ENCODE measurements at places on chromosomes 16 and 17.

DNA sequence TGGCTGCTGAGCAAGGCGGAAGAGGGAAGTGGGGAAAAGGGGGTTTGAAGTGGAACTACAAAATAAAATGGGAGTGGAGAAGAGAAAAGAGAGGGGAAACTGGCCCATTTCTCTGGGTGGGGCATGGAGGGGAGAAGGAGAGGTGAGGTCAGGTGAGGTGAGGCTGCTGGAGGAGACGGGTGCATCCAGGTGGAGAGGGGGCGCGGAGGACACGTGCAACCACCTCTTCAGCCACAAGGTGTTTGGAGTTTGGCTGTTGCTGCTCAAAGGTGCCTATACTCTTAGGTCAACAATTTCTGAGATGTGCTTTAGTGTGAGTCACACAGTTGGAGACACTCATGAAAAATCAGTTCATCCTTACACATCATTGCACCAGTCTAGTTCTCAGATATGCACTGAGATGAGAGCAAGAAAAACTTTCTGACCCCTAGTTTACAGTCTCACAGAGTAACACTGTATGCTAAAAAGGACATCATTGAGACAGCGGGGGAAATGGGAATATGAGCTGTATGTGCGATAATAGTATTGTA, 4.8 kb downstream of the SLC6A4 start:
- DNase-seq = no peak

- no peak for DNase-seq
These were observed 31.7 kb downstream of the ZFPM1 start for GRCh38 chr16:88484505-88485365.

DNA sequence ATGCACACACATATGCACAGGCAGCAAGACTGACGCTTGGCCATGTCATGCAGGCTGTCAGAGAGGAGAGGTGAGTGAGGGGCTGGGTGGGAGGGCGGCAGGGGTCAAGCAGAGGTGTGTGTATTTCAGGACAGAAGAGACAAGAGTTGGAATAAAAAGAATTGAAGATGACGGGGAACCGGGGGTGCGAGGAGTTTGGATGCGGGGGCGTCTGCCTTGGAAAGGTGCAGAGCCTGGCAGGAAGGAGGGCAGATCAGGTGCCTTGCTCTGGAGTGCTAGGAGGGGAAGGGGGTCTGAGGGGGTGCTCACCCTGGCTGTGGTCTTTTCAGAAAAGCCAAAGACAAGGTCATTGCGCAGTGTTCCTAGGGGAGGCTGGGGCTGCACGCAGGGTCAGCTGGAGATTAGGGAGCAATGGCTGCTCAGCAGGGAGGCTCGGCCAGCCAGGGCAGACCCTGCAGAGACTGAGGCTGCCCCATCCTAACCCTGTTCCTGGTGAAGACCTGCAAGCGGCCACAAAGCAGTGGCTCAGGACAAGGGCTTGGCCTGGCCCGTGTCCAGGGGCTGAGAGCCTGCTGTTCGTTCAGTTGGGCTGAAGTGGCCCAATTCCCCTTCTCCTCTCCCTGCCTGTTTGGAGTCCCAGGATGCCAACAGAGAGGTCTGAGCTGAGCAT, 23.7 kb upstream of the CBX4 start:
- no peak for DNase-seq

DNA sequence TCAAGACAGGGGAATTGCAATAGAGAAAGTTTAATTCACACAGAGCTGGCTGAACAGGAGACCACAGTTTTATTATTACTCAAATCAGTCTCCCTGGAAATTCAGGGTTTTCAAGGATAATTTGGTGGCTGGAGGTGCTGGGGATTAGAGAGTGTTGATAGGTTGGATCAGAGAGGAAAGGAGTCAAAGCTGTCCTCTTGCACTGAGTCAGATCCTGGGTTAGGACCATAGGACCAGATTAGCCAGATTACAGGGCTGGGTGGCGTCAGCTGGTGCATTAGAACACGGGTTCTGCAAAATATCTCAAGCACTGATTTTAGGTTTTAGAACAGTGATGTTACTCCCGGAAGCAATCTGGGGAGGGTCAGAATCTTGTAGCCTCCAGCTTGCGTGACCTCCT, 1.8 kb upstream of the NSMCE1 start:
- no peak for DNase-seq

- no peak for DNase-seq
These were observed 21.7 kb downstream of the PPL start for GRCh38 chr16:4915226-4915761.

GRCh38 chr16:88617268-88618031, 20.9 kb upstream of the IL17C start:
- peak; percentile 69 for DNase-seq

GRCh38 chr17:70945386-70945785, 776.1 kb downstream of the KCNJ2 start:
- DNase-seq = no peak

- DNase-seq = no peak
These were observed 1468.6 kb downstream of the CDH11 start for GRCh38 chr16:63653044-63653839.

DNA sequence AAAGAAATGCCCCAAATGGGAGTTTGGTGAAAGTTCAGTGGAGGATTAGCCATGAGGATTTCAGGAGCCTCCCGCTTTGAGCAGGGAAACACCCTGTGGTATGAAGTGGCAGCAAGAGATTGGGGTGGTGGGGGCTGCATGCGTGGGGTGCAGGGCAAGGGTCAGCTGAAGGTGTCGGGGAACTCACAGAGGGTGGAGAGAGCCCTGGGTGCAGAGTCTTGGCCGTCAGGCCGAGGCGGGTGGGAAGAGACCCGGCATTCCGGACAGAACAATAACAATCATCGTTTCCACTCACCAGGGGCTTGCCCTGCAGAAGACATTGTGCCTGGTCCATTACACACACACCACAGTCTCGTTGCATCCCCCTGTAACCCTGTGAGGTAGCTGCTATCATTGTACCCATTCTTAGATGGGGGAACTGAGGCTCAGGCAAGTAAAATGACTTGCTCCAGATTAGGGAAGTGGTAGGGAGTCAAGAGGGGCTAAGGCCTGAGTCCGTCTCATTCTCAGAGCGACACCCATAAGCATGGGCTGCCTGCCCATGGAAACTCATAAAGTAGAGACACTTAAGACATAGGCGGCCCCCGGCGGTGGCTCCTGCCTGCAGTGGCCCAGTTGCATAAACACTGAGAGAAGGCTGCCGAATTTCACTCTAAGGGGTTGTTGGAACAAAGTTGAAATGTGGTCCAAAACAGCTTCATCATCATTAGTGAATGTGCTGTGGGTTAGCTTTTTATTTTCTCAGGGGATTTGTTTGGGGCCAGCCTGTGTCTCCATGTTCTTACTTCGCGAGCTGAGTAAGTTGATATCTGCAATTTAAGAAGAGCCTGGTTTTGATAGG, 93.3 kb downstream of the CMIP start:
- peak; percentile 38 for DNase-seq

Data from HEK293T (cell line).